ENCODE measurements at places on chromosomes 12 and 14.

GRCh38 chr12:4809013-4809448 lies 88.8 kb downstream of the GALNT8 start:
- DNase-seq: no peak

DNA sequence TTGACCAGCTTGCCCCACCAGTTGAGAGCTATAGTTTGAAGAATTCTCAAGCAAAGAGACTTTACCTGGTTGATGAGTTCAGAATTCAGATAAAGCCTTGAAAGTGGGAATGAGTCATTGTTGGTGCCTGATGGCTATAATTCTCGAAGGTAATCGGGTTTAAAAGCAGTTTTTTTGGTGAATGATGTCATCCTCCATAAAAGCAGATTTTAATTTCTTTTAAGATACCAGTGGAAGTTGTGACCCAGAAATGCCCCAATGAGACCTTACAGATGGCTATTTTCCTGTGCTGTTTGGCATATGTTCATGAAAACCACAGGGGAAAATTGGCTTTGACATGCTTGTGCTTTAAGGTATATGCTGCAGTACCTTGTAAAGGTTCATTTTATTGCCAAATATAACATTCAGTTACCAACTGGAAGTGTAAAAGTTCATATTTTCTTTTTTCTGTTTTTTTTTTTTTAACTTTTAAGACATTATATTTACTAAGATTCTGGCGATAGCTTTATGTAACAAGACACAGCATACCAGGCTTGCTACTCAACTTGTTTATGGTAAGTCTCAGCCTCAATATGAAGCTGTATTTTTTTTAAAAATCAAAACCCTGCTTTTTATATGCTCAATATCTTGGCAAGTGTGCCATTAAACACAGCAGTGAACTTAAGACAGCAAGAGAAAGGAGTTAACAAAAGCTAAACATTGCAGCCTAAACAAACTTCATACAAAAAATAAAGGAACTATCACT lies 119.3 kb downstream of the LMNTD1 start:
- no peak for DNase-seq

DNA sequence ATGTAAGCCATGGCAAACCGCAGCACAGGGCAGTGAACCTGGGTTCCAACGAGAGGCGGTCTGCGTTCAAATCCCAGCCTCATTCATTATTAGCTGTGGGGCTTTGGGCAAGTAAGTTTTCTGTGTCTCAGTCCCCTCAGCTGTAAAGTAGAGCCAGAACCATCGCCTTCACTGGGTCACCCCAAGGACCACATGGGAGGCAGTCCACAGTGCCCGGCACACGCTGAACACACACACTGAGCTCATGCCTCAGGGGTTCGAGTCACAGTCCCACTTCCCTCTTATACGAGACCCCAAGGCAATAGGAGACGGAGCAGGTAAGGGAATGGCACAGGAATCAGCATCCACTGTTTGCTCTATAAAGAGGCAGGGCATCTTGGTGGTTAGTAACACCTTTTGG lies 19.1 kb downstream of the LRTM2 start:
- no peak for DNase-seq

GRCh38 chr14:67492538-67492937 lies 4.0 kb upstream of the TMEM229B start:
- DNase-seq: no peak

DNA sequence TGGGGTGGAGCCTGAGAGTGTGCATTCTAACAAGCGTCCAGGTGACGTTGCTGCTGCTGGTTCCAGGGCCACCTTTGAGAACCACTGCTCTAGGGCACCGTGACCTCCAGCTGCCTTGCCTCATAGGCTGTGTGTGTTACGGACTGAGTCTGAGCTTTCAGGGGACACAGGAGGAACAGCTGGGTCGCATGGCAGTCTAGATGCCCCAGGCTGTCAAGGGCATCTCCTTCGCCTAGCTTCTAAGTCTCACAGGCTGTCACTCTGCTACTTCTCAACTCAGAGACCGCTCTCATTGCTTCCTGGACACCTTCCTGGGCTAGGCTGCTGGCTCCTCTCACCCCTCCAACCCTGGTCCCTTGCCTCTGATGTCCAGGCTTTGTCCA lies 965 bp downstream of the KRT73 start:
- DNase-seq: no peak

DNA sequence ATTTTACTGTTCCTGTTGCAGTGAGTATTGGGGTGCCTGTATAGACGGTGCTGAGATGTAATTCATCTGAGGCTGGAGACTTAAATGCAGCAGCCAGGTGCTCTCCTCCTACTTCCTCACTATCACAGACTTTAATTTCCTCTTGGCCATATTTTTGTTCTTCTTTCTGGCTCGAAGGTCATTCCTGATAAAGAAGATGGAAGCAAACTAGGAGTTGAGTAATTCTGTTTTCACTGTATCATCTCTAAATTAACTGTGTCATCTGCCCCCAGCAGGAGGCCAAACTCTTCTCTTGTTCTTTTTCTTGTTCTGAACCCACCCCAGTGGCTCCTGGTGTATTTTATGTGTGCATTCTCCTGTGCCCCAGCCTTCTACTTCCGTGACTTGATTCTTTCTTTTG lies 141.7 kb upstream of the ARHGAP5 start:
- no peak for DNase-seq

DNA sequence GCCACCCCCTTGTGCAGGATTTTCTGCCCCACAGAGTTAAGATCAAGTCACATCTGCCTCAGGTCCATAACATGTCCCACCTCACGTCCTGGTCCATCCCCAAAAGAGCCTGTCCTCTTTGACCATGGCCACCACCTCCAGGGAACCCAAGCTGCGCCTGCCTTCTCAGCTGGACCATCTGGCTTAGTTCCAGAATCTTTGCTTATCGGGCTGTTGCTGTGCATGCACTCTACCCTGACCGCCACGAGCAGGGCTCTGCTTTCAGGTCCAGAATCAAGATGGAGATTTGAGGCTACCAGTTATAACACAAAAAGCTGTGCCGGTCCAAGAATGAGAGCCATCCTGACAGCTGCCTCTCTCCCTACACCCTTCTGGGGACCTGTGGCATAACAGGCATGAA lies 326.7 kb downstream of the DPF3 start:
- no peak for DNase-seq

DNA sequence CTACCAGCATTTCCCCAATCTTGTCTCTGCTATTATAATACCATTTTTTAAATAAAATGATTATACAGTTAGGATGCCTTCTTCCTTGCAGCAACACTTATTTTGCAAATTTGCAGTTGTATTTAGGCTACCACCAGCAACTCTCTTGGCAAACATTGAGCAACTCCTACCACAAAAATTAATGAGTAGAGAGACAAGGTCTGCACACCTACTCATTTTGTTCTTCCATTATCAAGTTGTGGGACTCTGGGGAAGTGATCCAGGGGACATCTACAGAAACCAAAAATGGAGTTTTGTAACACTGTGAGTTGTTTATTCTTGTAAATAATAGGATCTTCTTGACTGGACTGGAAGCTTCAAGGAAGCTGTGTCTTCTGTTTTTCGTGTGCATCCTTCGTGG lies 38.6 kb downstream of the DGLUCY start:
- no peak for DNase-seq

DNA sequence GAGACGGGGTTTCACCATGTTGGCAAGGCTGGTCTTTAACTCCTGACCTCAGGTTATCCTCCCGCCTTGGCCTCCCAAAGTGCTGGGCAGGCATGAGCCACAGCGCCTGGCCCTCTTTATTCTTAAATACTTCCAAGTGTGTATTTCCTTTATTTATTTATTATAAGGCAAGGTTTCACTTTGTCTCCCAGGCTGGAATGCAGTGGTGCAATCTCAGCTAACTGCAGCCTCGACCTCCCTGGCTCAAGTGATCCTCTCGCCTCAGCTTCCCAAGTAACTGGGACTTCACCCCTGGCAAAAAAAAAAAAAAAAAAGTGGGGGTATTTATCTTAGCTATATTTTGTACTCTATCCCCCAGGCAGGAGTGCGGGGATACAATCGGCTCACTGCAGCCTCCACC lies 6.8 kb downstream of the FAM216A start:
- DNase-seq: no peak

DNA sequence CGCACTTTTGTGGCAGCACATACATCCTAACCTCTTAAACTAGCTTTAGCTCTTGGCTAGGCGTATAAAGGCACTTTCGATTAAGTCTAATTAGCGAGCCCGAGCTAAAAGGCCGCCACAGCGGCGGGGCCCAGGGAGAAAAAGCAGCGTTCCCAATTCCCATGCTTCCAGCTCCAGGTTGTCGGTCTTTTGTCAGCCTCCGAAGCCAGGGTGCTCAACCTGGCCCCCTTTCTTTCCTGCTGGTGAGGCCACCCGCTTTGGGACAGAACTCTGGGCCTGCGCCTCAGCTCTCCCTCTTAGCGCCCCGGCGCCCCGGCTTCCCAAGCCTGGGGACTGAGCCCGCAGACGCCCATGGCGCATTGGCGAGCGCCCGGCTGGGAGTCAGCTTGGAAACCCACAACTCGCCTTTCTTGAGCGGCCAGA lies 33.3 kb upstream of the TBX5 start:
- no peak for DNase-seq

DNA sequence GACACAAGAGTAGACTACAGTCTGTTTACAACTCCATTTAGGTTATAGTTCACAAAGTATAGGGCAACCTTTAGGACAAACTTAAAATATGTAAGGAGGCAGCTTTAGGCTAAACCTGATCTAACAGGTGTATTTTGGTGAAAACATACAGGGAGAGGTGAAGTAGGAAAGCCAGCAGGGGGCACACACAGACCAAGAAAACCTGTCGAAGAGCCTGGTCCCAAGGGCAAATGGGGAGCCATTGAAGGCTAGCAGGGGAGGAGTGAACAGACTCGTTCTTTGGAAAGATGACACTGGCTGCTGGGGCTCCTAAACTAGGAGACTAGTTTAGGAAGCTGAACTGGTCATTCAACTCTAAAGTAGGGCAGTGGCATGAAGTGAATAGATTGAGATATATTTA lies 138.8 kb upstream of the WSCD2 start:
- DNase-seq: no peak

- no peak for DNase-seq
These were observed 44.8 kb downstream of the FOXN4 start for GRCh38 chr12:109264095-109264942.

DNA sequence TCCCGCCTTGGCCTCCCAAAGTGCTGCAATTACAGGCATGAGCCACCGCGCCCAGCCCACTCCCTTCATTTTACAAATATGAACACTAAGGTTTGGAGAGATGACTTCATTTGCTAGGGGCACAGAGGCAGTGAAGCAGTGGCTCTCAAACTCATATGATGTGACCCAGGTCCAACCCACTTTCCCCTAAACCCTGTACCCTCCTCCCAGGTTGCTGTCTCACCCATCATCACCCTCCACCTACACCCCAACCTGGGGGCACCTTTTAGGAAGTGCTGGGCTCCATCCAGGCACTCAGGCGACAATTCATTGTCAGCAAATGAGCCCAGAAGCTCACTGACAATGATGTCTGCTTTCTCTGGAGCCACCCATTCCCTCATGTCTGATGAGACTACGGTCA lies 4.8 kb upstream of the RBM23 start:
- no peak for DNase-seq

GRCh38 chr14:104034976-104035699 lies 50.4 kb upstream of the ASPG start:
- no peak for DNase-seq

DNA sequence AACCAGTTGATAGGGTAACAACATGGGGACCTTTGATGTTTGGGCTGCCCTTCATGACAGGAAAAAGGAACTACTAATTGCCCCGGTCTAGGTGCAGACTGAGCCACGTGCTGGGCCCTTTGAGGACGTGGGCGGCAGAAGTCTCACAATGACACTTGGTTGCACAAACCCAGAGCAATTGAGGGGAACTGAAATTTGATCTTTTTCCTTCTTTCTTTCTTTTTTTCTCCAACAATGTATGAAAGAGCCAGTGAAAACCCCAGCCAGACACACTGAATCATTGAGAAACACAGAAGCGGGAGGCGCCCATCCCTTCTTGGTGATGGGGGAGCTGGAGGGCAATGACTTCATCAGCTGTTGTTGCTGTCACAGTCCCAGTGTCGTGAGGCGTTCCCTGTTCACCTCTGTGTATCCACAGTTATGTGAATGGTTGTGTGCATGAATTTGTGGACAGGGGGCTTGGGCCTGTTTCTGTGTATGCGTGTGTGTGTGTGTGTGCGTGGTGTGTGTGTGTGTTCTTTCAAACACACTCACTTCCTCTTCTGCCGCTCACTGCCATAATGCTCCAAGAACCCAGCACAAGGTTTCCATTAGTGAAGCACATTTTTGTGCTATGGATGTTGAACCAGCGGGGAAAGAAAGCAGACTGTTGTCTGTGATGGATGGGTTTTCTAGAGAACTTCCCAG lies 137.5 kb upstream of the CCND2 start:
- DNase-seq: no peak

GRCh38 chr12:121532503-121533393 lies 48.1 kb downstream of the KDM2B start:
- DNase-seq: no peak

DNA sequence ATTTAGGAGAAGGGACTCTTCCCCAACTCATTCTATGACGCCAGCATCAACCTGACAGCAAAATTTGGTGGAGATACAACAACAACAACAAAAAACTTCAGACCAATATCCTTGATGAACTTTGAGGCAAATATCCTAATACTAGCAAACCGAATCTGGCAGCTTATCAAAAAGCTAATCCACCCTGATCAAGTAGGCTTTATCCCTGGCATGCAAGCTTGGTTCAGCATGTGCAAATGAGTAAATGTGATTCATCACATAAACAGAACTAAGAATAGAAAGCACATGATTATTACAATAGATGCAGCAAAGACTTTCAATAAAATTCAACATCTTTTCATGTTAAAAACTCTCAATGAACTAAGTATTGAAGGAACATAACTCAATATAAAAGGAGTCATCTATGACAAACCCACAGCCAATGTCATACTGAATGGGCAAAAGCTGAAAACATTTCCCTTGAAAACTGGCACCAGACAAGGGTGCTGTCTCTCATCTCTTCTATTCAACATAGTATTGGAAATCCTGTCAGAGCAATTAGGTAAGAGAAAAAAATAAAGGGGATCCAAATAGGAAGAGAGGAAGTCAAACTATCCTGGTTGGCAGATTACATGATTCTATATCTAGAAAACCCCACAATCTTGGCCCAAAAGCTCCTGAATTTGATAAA lies 233.3 kb downstream of the CCDC59 start:
- DNase-seq: no peak

DNA sequence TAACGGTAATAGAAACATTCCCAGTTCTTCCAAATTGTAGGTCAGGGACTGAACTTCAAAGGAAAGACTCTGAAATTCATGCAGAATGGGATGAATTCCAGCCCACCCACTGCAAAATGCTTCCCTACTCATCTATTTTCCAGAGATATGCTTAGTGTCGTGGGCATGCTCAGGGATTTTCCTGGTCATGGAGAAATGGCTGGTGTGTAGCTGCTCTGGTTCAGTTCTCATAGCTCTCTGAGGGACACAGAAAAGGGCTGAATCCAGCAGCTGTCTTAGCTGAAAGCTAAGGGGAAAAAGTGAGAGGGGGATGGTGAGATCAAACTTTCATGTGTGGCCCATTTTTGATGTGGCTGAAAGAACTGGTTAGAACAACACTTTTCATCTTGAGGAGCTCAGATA lies 72.9 kb upstream of the KRAS start:
- DNase-seq: no peak

GRCh38 chr12:119154435-119154818 lies 24.3 kb upstream of the HSPB8 start:
- no peak for DNase-seq

All from left renal pelvis (tissue), 4 donors.